ENCODE measurements at places on chromosomes 5 and 9. TPM values are rescaled to one million over a fixed set of nuclear protein-coding genes. Genes with fewer than 3 reads are reported as not detected.

Gene ANKRD18B
- total RNA-seq, result 0.22 TPM

Gene SHISAL2B
- not detected for total RNA-seq

Gene SLC12A7
- total RNA-seq, result 32.5 TPM

Gene STPG3
- not detected for total RNA-seq

Gene CER1
- not detected for total RNA-seq

Gene RFX3
- total RNA-seq, result 3.2 TPM

Gene PCA3
- 0.20 TPM for total RNA-seq

Gene KLHL3
- total RNA-seq, result 20.7 TPM

Data from lung microvascular endothelial cell (primary cell).